Activated CD4-positive, alpha-beta memory T cell treated with anti-CD3 and anti-CD28 coated beads for 36 hours (primary cell): ENCODE measurements at places on chromosomes 13 and 19. TPM values are rescaled to one million over a fixed set of nuclear protein-coding genes. Genes with fewer than 3 reads are reported as not detected.

GRCh38 chr13:41488124-41488523 is 30.8 kb downstream of the RGCC start:
- H3K4me1 ChIP-seq, result peaks cover 34% of the 10 kb centered on the region
- peaks cover 1% of the 10 kb centered on the region for H3K36me3 ChIP-seq
- no peaks in the 10 kb centered on the region for H3K27me3 ChIP-seq
- H3K27ac ChIP-seq, result peak overlapping the region; percentile 59
- H3K4me3 ChIP-seq, result peak overlapping the region; percentile 25

- DNase-seq, result no peak
- peaks cover 2% of the 10 kb centered on the region for H3K36me3 ChIP-seq
- H3K27ac ChIP-seq, result no peak overlapping the region
These were observed 425.2 kb downstream of the COG6 start for GRCh38 chr13:40080676-40081075.

DNA sequence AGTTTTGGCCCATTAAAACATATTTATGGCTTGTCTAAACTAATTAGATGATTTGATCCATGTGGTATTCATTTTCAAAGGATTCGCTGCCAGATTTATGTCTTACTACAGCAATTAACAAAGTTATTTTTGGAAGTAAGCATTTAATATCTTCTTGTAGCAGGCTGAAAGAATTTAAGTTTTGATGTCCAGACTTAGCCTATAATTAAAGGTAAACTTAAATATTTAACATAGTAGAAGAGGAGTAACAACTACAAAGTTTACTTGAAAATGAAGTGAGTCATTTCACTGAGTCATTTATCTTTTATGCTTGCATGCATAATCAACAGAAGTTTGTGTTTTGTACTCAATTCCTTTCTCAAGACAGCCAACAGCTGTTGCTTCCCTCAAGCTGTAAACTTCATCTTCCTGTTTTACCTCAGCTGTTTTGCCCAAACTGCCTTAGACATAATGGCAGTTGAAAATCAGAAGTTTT is 58.1 kb downstream of the EDNRB start:
- H3K27me3 ChIP-seq, result peaks cover 7% of the 10 kb centered on the region
- no peaks in the 10 kb centered on the region for H3K36me3 ChIP-seq
- no peak overlapping the region for H3K4me3 ChIP-seq
- H3K27ac ChIP-seq, result no peak overlapping the region
- DNase-seq, result no peak

DNA sequence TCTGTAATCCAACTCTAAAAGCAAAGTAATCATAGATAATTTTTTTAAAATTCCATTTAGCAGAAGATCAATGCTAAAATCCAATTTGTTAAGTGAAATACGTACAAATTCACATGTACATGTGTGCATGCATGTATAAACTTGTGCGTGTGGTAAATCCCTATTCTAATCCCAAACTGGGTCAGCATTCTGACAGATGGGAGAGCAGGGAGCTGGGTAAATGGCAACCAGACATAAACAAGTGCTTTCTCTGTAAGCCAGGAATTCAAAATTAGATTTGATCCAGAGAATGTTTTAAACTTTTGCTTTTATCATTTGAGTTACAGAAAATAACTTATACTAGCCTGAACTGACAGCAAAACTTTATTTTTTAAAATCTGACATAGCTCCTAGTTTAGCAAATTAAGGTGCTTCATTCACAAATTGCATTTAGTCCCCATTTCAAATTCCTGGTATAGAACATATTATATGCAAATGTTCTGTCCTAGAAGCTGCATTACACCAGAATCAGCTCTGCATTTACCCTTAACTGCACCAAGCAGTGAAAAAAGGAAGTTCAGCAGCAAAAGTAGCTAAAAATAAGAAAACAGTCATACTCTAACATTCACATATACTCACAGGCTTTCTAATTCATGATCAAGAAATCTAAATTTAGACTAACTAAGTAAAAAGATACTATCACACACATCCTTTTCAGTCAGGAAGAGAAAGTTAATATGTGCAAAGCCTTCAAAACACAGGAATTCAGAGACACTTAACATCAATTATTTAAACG is 32.6 kb downstream of the UBL3 start:
- peak overlapping the region; percentile 59 for H3K27ac ChIP-seq
- DNase-seq, result no peak
- no peaks in the 10 kb centered on the region for H3K27me3 ChIP-seq
- no peak overlapping the region for H3K4me3 ChIP-seq

DNA sequence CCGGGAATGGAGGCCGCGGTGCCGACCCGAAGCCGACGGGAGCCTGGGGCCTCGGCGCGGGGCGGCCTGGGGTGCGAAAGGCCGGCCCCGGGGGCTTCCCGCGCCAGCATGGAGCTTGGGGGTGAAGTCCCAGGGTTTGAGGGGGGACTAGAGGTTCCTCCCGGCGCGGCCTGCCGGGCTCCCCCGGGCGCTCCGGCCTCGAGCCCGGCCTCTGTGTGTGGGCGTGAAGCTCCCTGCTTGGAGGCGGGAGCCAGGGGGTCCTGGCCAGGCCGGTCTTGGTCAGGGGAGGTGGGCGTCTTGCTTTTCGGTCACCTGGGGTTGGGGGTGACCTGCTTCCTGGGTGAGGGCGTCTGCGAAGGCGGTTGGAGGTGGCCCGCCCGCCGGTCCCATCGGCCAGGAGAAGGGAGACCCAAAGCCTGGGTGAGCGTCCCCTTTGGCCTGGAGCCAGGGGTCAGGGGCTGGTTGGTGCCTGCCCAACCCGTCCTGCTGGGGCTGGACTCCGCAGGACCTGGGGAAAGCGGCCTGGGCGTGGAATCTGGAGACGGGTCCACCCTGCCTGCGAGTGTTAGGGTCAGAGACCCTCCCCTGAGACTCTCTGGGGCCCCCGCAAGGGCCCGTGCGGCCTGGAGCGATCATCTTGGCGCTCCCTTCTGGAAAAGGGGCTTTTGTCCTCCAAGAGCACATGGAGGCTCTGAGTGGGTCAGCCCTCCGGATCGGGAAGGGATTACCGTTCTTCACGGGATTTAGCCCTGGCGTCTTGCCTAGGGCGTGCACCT is 535 bp downstream of the BSG start:
- H3K4me1 ChIP-seq, result peaks cover 36% of the 10 kb centered on the region
- peak overlapping the region; percentile 84 for H3K4me3 ChIP-seq
- H3K27ac ChIP-seq, result peak overlapping the region; percentile 76
- DNase-seq, result peak; percentile 34
- H3K27me3 ChIP-seq, result no peaks in the 10 kb centered on the region

- peak; percentile 25 for DNase-seq
- H3K27ac ChIP-seq, result no peak overlapping the region
- H3K4me1 ChIP-seq, result peaks cover 24% of the 10 kb centered on the region
- peaks cover 3% of the 10 kb centered on the region for H3K27me3 ChIP-seq
- no peaks in the 10 kb centered on the region for H3K36me3 ChIP-seq
- no peak overlapping the region for H3K4me3 ChIP-seq
These were observed 23.2 kb downstream of the RFX2 start for GRCh38 chr19:6087074-6087571.

DNA sequence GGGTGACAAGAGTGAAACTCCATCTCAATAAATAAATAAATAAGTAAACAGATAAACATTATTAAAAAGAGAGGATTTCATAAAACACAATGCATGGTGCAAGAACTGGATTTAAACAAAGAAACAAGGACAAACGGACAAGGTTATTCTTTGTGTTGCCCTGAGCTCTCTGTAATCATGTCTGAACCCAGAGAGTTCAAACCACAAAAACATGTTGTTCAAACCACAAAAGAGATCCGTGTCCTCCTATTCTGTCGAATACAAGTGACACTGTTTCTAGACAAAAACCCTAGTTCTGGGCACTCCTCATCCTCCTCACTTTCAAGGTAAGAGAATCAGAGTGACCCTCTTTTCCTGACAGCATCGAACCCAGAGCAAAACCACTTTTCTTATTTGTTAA is 4.6 kb upstream of the TPRX2 start:
- peaks cover 22% of the 10 kb centered on the region for H3K27me3 ChIP-seq
- no peak overlapping the region for H3K27ac ChIP-seq
- no peak for DNase-seq
- no peaks in the 10 kb centered on the region for H3K36me3 ChIP-seq

DNA sequence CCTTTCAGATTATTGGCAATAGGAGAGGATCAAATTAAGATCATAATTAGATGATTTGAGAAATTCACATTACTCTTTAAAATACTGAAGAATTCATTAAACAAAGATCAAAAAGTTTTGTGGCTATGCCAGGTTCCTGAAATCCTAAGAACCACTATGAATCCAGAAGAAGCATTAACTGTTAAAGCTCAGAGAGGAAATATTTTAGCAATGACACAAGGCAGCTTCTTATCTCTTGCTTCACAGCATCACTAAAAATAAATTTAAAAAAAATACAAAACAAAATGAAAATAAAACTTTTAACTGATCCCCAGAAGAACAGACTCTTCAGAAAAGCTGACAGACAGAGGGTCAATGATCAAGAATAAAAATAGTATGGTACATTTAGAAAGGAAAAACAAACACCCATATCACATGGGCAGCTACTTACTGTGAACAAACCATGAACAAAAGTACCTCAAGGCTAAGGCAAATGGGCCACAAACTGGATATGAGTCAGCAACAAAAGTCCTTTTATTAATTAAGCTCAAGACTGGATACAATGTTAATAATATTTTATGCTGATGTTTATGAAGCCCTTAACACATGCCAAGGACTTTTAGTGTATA is 19.6 kb downstream of the RNF6 start:
- H3K4me3 ChIP-seq, result no peak overlapping the region
- no peaks in the 10 kb centered on the region for H3K27me3 ChIP-seq
- no peaks in the 10 kb centered on the region for H3K4me1 ChIP-seq
- no peak for DNase-seq
- H3K36me3 ChIP-seq, result peaks cover 26% of the 10 kb centered on the region

The LRRC63 gene
- 0.45 TPM for total RNA-seq
